SW 1271 (cell line): ENCODE measurements at places on chromosomes 7 and 10.

GRCh38 chr10:17003651-17004286 lies 125.8 kb downstream of the CUBN start:
- DNase-seq = no peak

GRCh38 chr10:97943294-97943693 lies 87.1 kb downstream of the CRTAC1 start:
- no peak for DNase-seq

GRCh38 chr10:35456153-35456720 lies 119.9 kb downstream of the CCNY start:
- DNase-seq = no peak

DNA sequence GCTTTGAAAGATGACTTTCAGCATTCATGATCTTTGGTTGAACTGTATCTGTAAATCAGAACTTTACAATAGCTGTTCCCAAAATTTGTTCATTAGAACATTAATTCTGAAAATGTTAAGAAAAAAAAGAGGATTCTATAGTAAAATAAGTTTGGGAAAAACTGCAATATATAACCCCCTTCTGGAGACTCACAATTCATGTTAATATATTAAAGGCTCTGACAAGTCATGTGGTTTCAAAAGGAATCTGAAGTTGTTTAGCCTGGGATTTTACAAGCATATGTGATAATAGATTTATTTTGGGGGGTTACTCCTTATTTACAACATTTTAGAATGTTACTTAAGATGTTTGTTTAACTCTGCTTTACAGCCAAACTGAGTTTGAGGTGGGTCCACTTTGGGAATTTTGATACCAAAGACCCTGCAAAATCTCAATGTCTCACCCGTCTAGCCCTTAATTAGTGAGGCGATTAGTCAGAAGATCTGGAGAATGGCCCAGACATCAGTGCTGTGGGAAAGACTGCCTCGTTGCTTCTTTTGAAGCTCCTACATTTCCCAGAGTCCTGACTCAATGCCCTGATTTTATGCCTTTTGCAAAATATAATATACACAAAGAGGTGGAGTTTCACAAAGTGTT lies 40.0 kb downstream of the CDK1 start:
- DNase-seq = no peak

- DNase-seq = no peak
These were observed 9.9 kb downstream of the TWIST1 start for GRCh38 chr7:19107356-19108146.

DNA sequence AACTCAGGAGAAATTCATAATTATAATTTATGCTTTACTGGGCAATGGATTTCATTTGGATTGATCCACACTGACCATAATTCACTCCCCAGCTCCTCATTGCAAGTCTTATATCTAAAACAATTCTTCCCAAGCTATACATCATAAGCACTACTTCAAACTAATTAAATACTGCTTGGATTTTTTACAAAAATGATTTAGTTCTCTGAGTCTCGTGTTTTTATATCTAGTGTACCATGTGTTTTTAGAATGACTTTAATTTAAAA lies 443.8 kb downstream of the GPAM start:
- no peak for DNase-seq
